ENCODE measurements at places on chromosomes 16 and 17. TPM values are rescaled to one million over a fixed set of nuclear protein-coding genes. Genes with fewer than 3 reads are reported as not detected.

Gene TRPV2
- 4.5 TPM for polyA plus RNA-seq

Gene GRIN2A
- polyA plus RNA-seq: 0.23 TPM

Gene DDX52
- 16.9 TPM for polyA plus RNA-seq

Gene KRTAP4-11
- not detected for polyA plus RNA-seq

Gene GNAO1
- 1.0 TPM for polyA plus RNA-seq

Gene TPSAB1
- polyA plus RNA-seq: 1.2 TPM

Gene ARHGAP27
- 10.0 TPM for polyA plus RNA-seq

Gene C1QTNF8
- not detected for polyA plus RNA-seq

Gene CDR2
- polyA plus RNA-seq: 15.2 TPM

Gene ADORA2B
- 3.7 TPM for polyA plus RNA-seq

Gene PPY
- polyA plus RNA-seq: not detected

Gene IL17C
- not detected for polyA plus RNA-seq

Gene WNT9B
- polyA plus RNA-seq: 0.06 TPM

Gene NR1D1
- 5.7 TPM for polyA plus RNA-seq

Gene MBTD1
- polyA plus RNA-seq: 22.3 TPM

Gene TAOK2
- polyA plus RNA-seq: 33.1 TPM

Gene NPIPA7
- 4.3 TPM for polyA plus RNA-seq
